DND-41 (cell line): ENCODE measurements at places on chromosomes 13 and 19.
A peak's percentile ranks its signal among the peaks of the same experiment; 100 is the strongest.

- no peak for DNase-seq
These were observed 42.2 kb downstream of the COL4A2 start for GRCh38 chr13:110349239-110349638.

GRCh38 chr13:99347911-99348451 is 40.8 kb upstream of the GPR183 start:
- DNase-seq, result no peak

DNA sequence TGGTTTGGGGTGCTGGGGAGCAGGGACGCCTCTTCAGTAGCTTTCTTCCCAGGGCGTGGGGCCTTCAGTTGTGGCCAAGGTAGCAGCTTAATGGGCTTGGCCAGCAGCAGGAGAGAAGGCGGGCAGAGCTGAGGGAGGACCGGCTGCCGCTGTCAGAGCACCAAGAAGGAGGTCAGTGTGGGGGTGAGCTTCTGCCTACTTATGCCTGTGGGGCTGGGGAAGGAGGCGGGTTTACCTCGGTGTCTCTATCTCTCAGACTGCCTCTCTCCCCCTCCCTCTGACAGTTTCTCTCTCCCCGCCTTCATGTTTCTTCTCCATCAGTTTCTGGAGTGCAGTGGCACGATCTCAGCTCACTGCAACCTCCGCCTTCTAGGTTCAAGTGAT is at the start of gene CAPN12:
TSS of gene CAPN12 (minus strand) at position 177 of the 384 bp plus-strand sequence. CDS start 309 bp downstream, outside the sequence.
- no peak for DNase-seq

DNA sequence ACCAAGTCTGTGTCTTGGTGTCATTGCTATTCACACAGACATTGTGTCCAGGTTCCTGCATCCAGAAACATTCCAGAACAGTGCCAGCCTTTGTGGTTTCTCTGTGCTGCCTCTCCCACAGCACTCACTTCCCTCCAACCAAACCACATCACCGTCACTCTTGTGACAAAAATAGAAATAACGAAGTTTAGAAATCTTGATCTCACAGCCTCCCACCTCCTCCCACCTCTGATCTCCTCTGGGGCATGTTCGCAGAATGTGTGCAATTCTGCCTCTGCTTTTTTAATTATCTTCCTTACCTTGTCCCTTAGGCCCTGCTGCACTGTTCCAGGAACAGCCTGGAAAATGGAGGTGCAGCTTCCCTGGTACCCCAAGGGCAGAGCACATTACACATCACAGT is 8.7 kb upstream of the SERPINE3 start:
- no peak for DNase-seq

GRCh38 chr13:80462567-80462966 is 121.6 kb upstream of the SPRY2 start:
- no peak for DNase-seq

DNA sequence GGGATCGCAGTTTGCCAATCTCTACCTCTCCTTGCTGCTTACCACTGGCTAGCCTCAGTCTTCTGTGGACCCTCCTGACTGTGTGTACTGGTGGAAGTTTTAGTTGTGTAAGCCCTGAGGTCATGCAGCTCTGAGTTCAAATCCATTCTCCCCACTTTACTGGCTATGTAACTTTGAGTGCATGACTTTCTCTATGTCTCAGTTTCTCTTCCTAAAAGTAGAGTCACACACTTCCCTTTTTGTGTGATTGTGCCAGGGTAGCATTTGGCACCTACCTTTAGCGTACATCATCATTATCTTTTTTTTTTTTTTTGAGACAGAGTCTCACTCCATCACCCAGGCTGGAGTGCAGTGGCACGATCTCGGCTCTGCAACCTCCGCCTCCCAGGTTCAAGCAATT is 70.3 kb downstream of the MAP4K1 start:
- DNase-seq, result no peak

DNA sequence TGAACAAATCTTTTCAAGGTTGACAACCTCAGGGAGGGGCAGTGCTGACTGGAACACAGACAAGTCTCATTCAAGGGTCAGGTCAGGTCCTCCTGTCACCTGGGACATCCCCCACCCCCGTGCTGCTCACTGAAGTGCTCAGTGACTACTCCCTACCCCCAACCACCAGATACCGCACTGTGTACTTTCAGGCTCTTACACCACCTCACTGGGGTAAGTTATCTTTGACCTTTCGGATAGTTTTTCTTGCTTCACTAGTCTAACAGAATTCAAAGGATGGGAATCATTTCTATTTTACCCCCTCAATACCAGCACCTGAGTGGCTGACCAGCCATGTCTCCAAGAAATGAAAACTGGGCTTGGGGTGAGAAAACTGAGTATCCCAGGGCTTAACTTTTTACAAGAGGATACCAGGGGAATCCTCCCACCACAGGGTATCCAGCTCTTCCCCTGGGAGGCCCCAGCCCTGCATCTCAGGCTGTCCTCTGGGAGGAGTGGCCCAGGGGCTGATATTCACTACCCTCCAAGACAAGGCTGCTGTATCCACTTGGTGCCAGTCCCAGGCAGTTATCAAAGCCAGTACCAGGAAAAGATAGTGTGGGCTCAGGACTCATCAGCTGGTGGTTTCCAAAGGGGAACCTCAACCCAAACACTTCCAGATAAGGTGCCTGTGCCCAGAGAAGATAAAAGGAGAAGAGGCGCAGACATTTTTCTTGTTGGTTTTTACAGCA is 2.1 kb downstream of the ZNF563 start:
- peak; percentile 30 for DNase-seq

DNA sequence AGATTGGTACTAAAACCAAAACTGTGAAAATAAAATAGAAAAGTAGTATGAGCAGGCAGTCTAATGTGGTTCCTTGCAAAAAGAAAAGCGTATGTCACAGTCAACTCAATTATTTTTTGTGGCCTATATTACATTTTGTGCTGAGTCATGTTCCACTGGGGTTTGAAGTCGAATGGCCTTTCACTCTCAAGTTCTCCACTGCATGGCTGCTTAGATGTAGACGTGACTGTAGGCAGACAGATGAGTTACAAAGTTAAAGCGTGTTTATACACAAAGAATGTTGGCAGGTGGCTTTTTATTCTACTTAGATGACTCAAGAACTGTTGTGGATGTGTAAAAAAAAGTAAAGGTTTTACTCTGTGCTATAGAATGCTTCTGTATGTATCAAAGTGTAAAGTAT is 133.9 kb downstream of the SLITRK6 start:
- no peak for DNase-seq

- DNase-seq, result no peak
These were observed 41.1 kb upstream of the MRI1 start for GRCh38 chr19:13723206-13723605.

DNA sequence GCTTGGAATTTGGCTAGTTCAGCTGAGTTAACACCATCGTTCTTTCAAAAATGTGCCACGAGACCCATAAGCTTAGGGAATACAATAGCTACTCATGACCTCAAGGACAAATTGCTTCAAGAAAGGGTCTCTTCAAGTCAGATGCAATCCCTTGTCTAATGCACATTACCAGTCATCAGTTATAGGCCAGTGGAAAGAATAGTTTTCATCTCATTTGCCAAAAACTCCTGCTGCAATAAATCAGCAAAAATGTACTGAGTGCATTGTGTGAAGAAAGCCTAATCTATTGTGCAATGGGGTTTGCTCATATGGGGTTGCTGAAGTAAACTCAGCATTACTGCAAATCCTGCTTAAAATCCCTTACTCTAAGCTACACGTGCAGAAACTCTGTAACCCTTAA is 208.3 kb upstream of the NBEA start:
- no peak for DNase-seq

- no peak for DNase-seq
These were observed 29.6 kb downstream of the CAPS start for GRCh38 chr19:5943623-5944022.

DNA sequence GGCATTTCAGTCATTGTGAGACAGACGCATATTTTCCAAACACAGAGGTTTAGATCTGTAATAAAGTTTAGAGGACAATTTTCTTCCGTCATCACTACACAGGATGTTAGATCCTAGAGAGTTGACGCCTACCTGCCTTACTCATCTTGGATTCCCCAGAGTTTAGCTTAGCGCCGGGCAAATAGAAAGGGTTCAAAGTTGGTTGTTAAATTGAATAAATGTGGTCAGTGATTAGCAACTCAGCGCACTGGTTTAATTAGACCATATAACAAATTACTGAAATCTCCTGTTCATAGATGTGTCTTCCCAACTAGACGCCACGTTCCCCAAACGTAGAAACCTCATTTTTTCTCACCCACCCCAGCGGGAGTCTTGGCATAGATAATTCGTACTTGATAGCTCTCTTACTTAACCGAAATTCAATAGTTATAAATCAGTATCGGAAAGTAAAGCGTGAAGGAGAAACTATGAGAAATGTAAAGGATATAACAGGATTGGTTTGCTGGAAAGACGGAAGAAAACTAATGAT is 726 bp upstream of the UFM1 start:
- DNase-seq, result no peak

- DNase-seq, result peak; percentile 83
These were observed 540 bp upstream of the ZFP36 start for GRCh38 chr19:39405958-39406655.

DNA sequence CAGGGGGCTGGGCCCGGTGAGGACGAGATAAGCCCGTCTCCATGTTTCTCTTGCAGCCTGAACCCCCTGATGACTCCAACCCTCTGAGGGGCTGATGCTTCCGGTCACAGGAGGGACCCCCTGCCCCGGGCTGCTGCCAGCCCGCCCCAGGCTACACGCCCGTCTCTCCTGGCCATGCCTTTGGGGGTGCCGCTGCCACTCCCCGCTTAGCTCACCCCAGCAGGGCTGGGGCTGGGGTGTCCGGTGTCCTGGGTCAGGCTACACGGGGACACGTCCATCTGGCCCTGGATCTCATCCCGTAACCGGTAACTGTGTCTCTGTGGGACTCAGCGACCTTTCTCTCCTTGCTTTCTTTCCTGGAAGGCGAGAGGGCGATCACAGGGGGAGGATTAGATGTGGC is 40.8 kb downstream of the GADD45B start:
- no peak for DNase-seq

GRCh38 chr19:11421371-11422098 is 2.4 kb upstream of the RGL3 start:
- no peak for DNase-seq

DNA sequence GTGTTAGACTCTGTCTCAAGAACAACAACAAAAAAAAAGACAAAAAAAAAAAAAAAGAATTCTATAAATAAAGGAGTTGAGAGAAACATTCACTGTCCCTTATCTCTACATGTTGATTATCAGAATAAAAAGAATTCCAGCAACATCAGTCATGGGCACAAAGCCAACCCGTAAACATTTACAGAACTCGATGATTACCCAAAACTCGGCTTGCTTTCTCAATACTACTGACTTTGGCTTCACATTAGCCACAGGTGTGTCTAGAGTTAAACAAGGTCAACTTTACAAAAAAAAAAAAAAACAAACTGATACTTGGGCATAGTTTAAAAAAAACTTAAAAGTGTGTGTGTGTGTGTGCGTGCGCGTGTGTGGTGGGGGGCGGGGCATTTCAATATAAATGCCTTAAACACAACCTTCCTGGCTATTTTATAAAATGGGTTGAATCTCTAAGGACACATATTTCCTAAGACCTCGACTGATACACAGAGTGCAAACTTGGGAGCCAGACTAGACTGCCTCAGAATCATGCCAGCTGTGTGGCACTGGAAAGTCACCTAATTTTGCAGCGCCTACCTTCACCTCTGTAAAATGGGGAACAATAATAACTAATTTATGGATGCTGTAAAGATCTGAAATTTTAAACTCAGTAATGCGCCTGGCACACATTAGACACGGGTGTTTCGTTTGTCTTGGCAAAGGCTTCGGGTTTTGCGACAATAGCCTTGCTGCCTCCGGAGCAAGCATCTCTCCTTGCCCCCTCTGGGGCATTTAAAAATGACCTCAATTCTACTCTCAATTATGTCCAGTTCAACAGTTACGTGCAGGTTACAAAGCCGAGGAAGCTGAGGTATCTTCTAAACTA is 922 bp downstream of the EBPL start:
- no peak for DNase-seq

GRCh38 chr13:91701975-91702374 is 303.6 kb downstream of the GPC5 start:
- no peak for DNase-seq

DNA sequence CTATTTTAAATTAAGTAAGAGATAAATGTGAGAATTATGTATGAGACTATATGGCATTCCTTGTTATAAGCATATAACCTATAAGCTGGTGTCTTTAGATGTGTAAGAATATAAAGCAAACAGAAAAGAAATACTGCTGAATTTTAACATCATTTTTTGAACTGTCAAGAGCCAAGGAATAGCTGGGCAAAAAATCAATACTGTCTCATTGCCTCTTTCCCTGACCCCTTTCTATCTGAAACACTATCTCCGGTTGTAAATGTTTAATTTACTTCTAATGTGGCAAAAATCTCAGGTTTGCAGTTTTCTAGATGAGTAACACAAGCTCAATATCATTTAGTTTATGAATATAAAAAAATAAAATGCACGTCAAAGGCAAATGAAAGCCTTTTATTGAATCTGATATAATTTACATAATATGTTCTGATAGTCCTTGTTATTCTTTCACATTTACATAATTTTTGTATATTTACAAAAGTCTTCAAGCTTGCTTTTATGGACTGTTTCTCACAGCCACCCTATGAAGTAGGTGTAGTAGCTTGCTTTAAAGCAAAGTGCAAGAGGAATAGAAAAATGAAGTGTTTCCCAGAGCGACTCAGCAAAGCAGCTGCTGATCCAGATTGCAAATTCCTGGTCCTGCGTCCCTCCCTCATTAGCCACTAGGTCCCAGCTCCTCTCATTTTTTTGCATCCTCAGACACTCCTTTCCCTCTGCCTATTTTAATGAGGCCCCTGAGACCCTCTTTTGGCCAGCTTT is 188.2 kb upstream of the RFC3 start:
- no peak for DNase-seq

GRCh38 chr13:94978516-94978915 is 266.2 kb upstream of the SOX21 start:
- no peak for DNase-seq

GRCh38 chr13:79393564-79394249 is 12.3 kb downstream of the RBM26 start:
- no peak for DNase-seq

DNA sequence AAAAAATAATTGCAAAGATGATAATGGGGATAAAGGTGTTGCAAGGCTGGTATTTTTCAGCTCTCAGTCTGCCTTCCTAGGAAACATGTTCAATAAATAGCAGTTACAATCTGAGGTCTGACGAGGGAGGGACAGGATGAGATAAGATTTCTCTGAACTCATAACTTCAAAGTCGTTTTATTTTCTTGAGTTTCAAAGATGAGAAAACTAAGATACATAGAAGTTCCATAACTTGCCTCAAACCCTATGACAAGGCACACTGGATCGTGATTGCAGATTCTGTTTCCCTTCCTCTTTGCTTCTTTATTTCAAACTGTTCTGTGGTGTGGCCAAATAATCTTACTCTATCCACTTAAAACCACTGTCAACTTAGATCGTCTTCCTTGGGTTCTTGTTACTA is 327.2 kb downstream of the GPC5 start:
- DNase-seq, result no peak
